K562 (cell line): ENCODE measurements at places on chromosomes 12 and 14.
A peak's percentile ranks its signal among the peaks of the same experiment; 100 is the strongest.

GRCh38 chr14:75648066-75648838 lies 12.4 kb downstream of the ERG28 start:
- DNase-seq: no peak
- H3K27me3 ChIP-seq: no peaks in the 10 kb centered on the region
- no peak overlapping the region for H3K4me3 ChIP-seq
- peaks cover 28% of the 10 kb centered on the region; the same call in 2 of the 3 replicates for H3K36me3 ChIP-seq

GRCh38 chr12:93380480-93381121 lies 2.9 kb downstream of the NUDT4 start:
- H3K27me3 ChIP-seq: no peaks in the 10 kb centered on the region
- H3K4me1 ChIP-seq: peaks cover 18% of the 10 kb centered on the region
- H3K36me3 ChIP-seq: peaks cover 51% of the 10 kb centered on the region
- H3K4me3 ChIP-seq: peak overlapping the region; percentile 97
- H3K27ac ChIP-seq: peak overlapping the region; percentile 88

GRCh38 chr12:124646385-124647230 lies 79.2 kb upstream of the NCOR2 start:
- H3K4me3 ChIP-seq: no peak overlapping the region
- H3K27me3 ChIP-seq: no peaks in the 10 kb centered on the region; the same call in 2 of the 3 replicates
- no peaks in the 10 kb centered on the region for H3K36me3 ChIP-seq
- H3K27ac ChIP-seq: no peak overlapping the region
- DNase-seq: no peak

DNA sequence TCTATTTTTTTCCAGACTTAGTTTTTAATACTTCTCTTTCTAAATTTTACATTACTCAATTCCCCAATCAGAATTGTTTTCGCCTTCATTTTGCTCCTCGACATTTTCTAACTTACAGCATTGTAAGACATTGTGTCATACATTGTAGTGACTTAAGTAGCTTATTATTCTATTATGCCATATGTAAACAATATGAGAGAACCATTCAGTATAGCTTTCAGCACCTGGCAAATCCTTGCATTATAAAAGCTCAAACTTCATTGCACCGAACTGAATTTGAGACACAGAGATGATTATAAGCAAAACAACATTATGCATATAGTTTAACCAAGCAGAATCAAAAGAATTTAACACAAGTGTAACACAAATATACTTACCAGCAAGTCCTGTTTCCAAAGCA lies 46.8 kb downstream of the EXOC5 start:
- peaks cover 40% of the 10 kb centered on the region; the same call in 1 of the 3 replicates for H3K36me3 ChIP-seq
- no peak overlapping the region for H3K27ac ChIP-seq
- DNase-seq: no peak
- H3K27me3 ChIP-seq: no peaks in the 10 kb centered on the region

DNA sequence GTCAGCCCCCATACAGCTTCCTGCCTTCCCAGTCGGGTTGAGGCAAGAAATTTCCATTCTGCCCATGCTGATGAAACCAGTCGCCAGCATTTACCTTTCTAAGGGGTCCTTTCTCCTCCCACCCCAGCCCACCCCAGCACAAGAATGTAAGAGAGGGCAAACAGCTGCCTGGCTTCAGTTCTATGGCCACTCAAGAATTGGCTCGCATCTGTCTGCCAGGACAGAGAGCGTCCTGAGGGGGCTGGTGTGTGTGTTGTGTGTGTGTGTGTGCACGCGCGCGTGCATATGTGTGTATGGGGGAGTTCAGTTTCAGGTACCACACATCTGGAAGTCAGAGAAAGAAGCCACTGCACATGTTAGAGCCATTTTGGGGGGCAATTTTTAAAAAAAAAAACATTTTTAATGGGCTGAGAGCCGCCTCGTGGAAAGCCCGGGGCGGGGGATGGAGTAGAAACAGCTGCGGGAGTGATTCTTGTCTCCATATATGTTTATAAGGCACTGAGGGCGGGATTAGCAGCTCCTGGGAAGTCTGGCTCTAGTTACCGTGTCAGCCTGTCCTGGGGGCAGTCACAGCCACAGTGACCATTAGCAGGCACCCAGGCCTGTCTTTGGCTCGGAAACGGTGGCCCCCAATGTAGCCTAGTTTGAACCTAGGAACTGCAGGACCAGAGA lies at the start of gene WNT5B:
WNT5B (plus strand) TSS at position 566 of the 672 bp plus-strand sequence. CDS start 2,124 bp downstream, outside the sequence.
- H3K4me1 ChIP-seq: peaks cover 17% of the 10 kb centered on the region
- DNase-seq: no peak
- no peaks in the 10 kb centered on the region for H3K36me3 ChIP-seq

GRCh38 chr14:50551877-50552276 lies 8.1 kb upstream of the ATL1 start:
- H3K4me1 ChIP-seq: no peaks in the 10 kb centered on the region
- no peak overlapping the region for H3K4me3 ChIP-seq
- no peaks in the 10 kb centered on the region for H3K27me3 ChIP-seq
- no peaks in the 10 kb centered on the region for H3K36me3 ChIP-seq
- no peak for DNase-seq

- no peak overlapping the region for H3K27ac ChIP-seq
- no peak overlapping the region for H3K4me3 ChIP-seq
- H3K27me3 ChIP-seq: no peaks in the 10 kb centered on the region
- no peak for DNase-seq
- no peaks in the 10 kb centered on the region for H3K4me1 ChIP-seq
These were observed 239.1 kb upstream of the ARID2 start for GRCh38 chr12:45490232-45490881.

DNA sequence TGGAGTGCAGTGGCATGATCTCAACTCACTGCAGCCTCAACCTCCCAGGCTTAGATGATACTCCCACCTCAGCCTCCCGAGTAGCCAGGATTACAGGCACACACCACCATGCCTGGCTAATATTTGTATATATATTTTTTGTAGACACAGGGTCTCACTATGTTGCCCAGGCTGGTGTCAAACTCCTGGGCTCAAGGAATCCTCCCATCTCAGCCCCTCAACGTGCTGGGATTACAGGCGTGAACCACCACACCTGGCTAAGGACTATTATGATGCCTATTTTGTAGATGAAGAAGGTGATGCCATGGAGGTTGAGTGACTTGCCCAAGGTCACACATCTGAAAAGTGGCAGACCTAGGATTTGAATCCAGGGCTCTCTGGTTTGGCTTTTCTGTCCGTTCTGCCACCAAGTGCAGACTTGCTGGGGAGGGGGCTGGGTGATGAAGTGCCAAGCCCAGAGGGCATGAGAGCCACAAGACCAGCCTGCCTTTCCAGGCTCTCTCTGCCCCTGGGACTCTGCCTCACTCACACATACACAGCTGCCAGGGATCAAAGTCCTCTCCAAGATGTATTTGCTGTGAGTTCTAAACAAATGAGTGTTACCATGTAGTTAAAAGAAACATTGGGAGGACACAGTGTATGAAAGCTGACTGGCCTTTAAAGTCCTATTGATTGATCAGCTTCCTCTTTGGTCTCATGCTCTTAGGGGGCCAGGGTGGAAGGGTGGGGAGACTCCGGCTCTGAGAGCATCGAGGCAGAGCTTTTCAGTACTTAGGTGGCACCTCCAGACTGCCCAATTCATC lies 21.3 kb upstream of the RBM19 start:
- no peak for DNase-seq
- H3K4me1 ChIP-seq: no peaks in the 10 kb centered on the region
- H3K4me3 ChIP-seq: no peak overlapping the region
- no peak overlapping the region for H3K27ac ChIP-seq
- H3K36me3 ChIP-seq: no peaks in the 10 kb centered on the region

- H3K4me3 ChIP-seq: no peak overlapping the region
- H3K27me3 ChIP-seq: no peaks in the 10 kb centered on the region
- H3K27ac ChIP-seq: no peak overlapping the region
These were observed 11.6 kb downstream of the DLK1 start for GRCh38 chr14:100738269-100738691.

DNA sequence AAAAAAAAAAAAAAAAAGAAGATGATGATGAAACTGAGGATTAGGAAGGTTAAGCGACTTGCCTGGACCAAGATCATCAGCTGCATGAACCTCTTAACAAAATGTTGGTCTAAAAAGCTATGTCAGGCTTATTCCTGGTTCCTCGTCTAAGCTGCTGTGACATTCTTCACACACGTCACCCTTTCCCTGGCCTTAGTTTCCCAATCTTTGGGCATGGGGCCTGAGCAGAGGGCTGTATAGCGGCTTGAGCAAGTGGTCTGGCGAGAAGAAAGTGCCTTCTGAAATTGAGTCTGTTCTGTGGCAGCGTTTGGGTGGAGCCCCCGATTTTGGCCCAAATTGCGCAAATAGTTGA lies 58.7 kb upstream of the CCND2 start:
- H3K27me3 ChIP-seq: peaks cover 22% of the 10 kb centered on the region
- DNase-seq: no peak
- H3K4me3 ChIP-seq: no peak overlapping the region
- no peak overlapping the region for H3K27ac ChIP-seq
- no peaks in the 10 kb centered on the region for H3K36me3 ChIP-seq

DNA sequence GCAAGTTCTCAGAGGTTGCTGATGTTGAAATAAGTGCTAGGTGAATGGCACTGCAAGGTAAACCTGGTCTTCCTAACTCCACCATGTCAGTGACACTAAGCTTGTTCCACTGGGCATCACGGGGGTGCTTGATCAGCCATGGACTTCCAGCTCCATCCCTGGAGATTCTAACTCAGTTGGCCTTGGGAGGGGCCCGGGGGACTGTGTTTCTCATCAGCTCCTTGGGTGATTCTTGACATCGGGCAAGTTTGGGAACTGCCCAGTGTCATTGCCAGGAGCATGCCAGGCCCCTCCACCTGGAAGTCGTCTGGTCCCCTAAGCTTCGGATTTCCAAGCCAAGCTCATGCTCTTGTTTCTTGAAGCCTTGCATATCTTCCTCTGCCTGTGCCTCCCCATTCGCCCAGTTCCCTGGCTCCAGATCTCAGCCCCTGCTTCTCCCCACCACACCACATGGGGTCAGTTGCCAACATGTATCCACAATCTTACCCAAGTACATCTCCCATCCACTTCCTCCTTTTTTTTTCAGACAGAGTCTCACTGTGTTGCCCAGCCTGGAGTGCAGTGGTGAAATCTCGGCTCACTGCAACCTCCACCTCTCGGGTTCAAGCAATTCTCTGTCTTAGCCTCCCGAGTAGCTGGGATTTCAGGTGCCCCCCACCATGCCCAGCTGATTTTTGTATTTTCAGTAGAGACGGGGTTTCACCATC lies 30.7 kb upstream of the RFLNA start:
- H3K4me3 ChIP-seq: no peak overlapping the region
- no peak for DNase-seq
- H3K27ac ChIP-seq: no peak overlapping the region

GRCh38 chr12:76387614-76388013 lies 39.4 kb upstream of the BBS10 start:
- no peak for DNase-seq
- peaks cover 65% of the 10 kb centered on the region for H3K36me3 ChIP-seq
- H3K27me3 ChIP-seq: no peaks in the 10 kb centered on the region
- no peak overlapping the region for H3K4me3 ChIP-seq
- no peaks in the 10 kb centered on the region for H3K4me1 ChIP-seq

DNA sequence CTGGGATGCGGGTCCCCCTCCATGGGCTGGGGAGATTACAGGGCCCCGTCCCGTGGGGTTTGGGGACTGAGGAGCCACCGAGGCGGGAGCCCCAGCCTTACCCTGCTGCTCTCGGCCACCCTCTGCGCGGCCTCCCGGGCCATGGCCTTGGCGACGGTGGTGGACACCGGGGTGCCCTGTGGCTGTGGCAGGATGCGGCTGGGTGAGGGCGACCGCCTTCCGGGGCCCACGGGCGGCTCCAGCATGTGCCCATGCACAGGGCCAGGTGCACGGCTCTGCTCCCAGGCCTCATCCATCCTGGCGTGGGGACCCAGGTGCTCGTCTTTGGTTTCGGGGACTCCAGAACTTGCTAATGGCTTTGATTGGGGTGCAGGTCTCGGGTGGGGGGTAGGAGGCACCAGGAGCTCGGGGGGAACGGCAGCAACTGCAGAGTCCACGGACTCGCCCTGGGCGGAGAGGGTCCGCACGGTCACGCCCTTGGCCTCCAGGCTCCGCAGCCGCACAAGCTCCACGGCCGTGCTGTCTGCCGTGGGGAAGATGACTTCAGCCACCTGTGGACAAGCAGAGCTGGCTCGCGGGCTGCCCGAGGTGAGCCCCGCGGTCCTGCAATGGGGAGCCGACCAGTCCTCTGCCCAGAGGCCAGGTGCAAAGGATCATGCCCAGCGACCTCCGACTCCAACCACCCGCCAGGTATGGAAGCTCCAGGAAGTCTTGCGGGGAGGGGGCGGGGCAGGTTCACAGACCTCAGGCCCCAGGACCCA lies 99.2 kb downstream of the PIWIL1 start:
- H3K27ac ChIP-seq: no peak overlapping the region
- H3K27me3 ChIP-seq: peaks cover 67% of the 10 kb centered on the region
- no peak for DNase-seq
- H3K4me1 ChIP-seq: no peaks in the 10 kb centered on the region
- H3K4me3 ChIP-seq: no peak overlapping the region
- H3K36me3 ChIP-seq: no peaks in the 10 kb centered on the region

DNA sequence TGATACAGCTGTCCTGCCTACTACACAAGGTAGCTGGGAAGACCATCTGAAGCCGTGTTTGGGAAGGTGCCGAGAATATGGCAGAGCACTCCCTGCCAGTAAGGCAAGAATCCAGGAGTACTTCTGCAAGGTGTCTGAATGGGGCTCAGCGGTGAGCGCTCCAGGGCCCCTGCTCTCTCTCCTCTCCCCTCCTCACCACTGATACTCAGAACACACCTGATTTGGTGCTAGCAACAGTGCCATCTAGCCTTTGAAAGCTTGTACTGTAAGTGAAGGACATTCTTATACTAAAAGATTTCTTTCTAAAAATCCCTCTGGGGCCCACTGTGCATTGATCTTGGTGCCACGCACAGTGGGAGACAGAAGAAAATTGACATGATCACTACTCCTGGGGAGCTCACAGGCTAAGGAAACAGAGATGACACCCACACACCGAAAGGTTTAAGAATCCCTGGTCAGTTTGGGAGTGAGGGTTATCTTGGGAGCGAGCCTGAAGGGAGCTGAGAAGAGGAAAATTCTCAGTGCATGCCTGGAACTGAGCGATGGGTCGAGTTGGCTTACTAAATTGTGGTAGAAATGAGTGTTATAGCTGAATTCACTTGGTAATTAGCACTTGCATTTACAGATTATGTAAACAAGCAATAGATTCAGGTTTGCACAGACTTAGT lies 216.9 kb downstream of the NTF3 start:
- 0 out of 2 replicates have a peak, but pooled peaks cover 4% of the 10 kb centered on the region for H3K27me3 ChIP-seq
- no peak overlapping the region for H3K27ac ChIP-seq
- peak; percentile 28 for DNase-seq
- no peak overlapping the region for H3K4me3 ChIP-seq
